Stimulated activated CD4-positive, alpha-beta T cell treated with anti-CD3 and anti-CD28 coated beads, Interleukin-1b, Interleukin-23, amount 100 ng/mL, for 1 hour (primary cell): ENCODE measurements at places on chromosomes 5 and 9.
A peak's percentile ranks its signal among the peaks of the same experiment; 100 is the strongest.

DNA sequence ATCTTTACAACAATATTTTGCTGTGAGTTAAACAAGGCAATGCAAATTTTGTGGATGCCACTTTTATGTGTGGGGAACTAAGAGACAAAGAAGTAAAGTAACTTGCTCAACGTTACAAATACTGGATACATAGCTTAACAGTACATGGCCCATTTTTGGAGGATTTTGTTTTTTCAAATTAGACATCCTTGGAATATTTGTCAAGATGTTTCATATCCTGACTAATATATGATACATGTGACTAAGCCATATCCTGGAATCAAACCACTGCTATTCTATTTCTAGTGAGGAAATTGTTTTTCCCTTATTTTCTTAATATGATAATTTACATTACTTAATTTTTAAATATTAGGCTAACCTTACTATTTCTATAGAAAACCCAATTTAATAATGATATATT lies 529.8 kb downstream of the DMRTA1 start:
- no peak for DNase-seq

GRCh38 chr5:22058620-22059019 lies 794.5 kb downstream of the CDH12 start:
- DNase-seq, result no peak

DNA sequence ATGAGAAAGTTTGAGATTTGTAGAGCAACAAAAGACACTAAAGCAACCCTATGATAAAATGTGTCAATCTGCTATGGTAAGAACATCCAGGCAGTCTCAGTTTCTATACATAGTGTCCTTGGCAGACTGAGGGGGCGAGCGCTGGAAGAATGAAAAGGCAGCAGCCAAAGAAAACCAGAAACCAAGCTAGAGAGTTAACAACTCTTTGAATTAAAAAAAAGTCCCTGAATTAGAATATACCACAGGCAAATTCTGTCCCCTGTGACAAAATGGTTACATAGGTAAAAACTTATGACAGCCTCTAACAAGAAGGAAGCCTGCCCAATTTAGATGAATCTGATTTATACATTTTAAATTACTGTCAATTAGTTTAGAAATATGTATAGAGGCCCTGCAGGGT lies 106.7 kb downstream of the OXCT1 start:
- DNase-seq, result no peak

DNA sequence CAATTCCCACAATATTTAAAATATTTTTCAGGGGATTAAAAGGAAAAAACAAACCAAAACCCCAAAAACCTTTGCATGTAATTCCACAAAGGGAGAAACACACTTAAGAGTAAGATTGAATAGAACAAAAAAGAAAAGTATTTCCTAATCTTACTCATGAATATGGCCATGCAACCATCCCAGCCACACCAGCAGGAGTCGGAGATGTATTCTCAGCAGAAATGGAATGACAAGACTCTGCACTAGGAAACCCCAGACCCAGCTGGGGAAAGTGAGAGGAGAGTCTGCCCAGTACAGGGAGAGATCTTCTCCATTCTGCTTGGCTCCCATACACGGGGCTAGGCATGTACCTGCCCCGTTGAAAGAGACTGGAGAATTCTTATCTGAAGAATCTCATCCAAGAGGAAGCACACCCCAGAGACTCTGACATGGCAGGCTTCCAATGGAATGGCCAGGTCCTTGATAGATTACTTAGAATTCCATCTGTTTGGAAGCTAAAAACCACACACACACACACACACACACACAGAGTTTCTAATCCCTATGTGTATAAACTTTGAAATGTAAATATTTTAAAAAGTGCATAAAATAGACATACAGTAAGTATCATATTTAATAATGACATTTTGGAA lies 118.8 kb downstream of the GADD45G start:
- DNase-seq, result no peak

GRCh38 chr5:139752506-139753473 lies 42.8 kb upstream of the PSD2 start:
- no peak for DNase-seq

- DNase-seq, result peak; percentile 23
These were observed 3.0 kb downstream of the N4BP3 start for GRCh38 chr5:178116143-178116885.

GRCh38 chr5:144033486-144033885 lies 137.0 kb downstream of the YIPF5 start:
- no peak for DNase-seq

DNA sequence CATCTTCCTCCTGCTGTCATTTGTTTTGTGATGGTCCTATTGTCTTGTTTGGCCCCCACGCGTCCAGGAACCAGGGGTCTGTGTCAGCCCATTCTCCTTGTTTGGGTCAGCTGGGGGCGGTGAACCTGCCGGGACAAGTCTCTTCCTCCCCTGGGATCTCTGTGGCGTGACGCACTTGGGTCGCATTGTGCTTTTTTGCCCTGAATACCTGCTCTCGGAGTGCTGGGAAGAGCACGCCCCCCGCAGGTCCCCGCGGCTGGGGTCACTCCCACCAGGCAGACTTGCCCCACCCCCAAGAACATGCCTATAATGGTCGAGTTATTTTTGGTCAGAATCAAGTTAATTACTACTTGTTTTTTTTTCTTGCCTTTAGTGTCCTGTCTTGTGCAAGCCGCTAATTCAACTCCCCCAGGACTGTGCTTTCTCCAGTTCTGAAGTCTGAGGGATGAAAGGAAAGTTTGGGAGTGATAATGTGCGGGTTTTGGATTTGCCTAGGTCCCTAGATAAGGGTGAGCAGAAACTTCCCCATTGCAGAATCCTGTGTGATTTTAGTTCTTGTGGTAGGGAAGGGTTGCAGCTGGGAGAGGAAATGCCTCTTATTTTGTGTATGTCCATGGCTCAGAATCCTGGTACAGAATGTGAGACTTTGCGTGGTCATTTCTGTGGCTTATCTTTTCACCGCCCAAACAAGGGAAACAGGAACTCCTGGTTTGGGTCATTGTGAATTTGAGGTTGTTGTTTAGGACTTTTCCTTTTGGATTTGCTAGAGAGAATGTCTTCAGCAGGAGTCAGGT lies 789 bp downstream of the ACER2 start:
- no peak for DNase-seq

DNA sequence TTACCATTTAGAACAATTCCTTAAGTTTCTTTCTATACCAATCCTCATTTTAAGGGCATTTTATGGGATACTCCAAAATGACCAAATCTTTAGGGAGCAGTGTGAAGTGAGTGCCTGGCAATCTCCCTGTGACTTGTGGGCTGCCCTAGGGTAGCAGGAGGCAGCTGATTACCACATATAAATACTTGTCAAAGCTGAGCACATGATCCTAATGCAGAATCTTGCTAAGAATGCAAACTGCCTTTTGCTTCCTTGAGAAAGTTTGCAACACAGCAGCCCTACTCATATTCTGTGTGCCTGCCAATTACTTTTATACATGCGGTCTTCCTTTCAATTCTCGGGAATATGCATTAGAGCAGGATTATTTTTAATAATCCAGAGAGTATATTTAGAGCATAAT lies 18.2 kb upstream of the NREP start:
- DNase-seq, result no peak

GRCh38 chr9:4105183-4105582 lies 194.7 kb downstream of the GLIS3 start:
- DNase-seq, result no peak

GRCh38 chr9:114869845-114870244 lies 60.5 kb downstream of the TNFSF8 start:
- DNase-seq, result no peak
